ENCODE measurements at places on chromosomes 1 and 21.

DNA sequence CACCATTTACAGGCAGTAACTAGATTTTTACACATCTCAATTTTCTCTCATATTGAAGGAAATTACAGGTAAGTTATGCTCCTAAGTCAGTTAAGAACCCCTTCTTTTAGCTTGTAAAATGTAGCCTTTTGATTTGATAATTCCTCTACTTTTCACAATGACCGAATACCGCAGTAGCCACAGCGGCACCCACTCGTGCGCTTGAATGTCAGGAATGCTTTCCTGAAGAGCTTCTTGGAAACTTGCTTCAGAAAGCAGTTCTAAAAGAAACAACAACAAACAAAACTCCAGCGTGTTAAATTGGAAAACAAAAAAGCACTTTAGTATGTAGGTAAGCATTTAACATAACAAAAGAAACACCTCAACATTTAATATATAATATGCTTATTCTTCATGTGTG is 9.9 kb upstream of the DNTTIP2 start:
- DNase-seq, result no peak

- DNase-seq, result peak; percentile 2
These were observed 645.6 kb downstream of the PLA2G4A start for GRCh38 chr1:187474336-187474735.

GRCh38 chr1:17458794-17459193 is 19.3 kb upstream of the RCC2 start:
- no peak for DNase-seq

GRCh38 chr1:167997037-167997575 is 60.2 kb upstream of the MPC2 start:
- no peak for DNase-seq

DNA sequence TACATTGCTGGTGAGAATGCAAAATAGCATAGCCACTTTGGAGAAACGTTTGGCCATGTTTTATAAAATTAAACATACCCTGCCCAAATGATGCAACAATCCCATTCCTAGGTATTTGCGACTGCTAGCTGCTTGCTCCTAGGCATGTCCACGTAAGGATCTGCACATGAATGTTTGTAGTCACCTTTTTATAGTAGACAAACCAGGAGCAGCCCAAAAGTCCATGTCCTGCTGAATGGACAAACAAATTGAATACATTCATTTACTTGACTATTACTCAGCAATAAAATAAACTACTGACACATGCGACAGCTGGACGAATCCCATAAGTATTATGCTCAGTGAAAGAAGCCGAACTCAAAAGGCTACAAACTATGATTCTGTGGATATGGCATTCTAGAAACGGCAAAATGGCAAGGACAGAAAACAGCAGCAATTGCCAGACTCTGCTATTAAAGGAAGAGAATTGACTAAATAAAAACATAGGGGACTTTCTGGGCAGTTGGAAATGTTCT is 161.9 kb upstream of the GALNT2 start:
- no peak for DNase-seq

All from hindlimb muscle (tissue), 1 donor.